Kidney (tissue), 22 donors: ENCODE measurements at places on chromosomes 12 and 14.
A peak's percentile ranks its signal among the peaks of the same experiment; 100 is the strongest.

- DNase-seq: no peak
Observed at GRCh38 chr12:112342587-112342986, 39.6 kb downstream of the HECTD4 start.

DNA sequence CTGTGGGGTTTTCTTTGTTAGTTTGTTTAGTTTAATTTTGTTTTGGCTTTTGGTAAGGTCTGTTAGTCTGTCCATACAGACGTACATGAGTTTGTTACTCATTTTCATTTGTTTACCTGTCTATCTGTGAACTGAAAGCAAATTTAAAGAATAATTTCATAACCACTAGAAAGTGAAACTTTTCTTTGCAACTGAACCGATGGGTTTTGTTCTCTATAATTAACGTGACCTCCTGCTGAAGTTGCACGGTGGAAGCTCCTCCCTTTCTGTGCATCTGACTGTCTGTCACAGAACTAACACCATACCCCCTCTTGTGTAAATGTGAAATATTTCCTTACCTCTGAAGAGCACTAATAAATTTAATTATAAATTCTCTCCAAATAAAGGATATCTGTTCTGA is 595.5 kb downstream of the GALC start:
- no peak for DNase-seq

GRCh38 chr14:103935102-103935501 is 6.8 kb downstream of the TDRD9 start:
- no peak for DNase-seq

GRCh38 chr12:125861299-125862281 is 796.4 kb downstream of the AACS start:
- DNase-seq: peak; percentile 87

DNA sequence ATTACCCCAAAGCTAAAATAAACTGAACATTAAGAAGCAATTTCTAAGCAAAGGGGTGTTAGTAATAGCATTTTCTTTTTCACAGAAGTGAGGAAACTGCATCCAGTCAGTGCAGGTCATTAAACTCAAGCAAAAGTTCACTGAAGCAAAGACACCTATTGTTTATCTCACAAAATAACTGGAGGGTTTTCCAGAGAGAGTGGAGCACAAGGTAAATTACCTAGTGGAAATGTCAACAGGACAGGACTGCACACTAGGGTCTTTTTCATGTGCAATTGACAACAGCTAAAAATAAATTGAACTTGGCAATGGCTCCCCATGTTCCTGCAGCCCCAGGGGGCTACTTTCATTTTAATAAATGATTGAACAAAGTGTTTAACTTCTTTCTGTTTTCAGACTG is 742.0 kb downstream of the GALC start:
- no peak for DNase-seq

- peak; percentile 22 for DNase-seq
Observed at GRCh38 chr12:96078231-96079135, 43.1 kb upstream of the LTA4H start.

GRCh38 chr12:118011377-118011776 is 5.1 kb upstream of the RFC5 start:
- DNase-seq: no peak

GRCh38 chr14:64760916-64761315 is 56.7 kb downstream of the PLEKHG3 start:
- DNase-seq: no peak

GRCh38 chr12:25155022-25155576 is 39.9 kb downstream of the DNAI7 start:
- DNase-seq: no peak

GRCh38 chr12:107764626-107765025 is 3.7 kb upstream of the PRDM4 start:
- no peak for DNase-seq

DNA sequence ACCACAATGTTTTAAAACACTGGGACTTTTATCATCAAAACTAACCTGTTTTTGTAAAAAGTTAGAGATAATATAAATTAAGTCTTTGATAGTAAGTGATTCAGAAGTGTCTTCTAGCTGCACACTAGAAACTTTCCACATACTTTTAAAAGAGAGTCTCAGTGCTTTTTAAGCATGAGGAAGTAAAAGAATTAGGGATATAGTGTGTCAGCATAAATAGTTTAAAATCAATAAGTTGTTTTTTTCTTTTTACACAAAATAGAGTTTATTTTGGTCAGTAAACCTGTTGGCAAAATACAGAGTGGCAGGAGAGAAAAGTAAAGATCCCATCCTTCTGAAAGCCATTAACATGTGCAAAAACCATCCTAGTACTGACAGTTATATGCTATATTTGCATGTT is 1.7 kb downstream of the DNM1L start:
- no peak for DNase-seq

DNA sequence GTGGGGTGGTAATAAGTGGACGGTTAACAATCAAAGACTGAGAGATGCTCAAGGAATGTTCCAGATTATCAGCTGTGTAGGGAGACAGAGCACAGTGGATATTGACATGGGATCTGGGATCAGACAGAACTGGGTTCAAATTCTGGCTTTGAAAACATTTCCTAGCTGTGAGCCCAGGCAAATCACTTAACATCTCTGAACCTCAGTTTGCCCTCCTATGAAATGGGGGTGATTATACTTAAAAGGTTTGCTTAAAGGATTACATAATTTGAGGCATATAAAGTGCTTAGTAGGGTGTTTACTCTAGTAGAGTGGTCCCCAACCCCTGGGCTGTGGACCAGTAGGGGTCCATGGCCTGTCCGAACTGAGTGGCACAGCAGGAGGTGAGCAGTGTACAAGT is 260.0 kb upstream of the CRY1 start:
- no peak for DNase-seq

DNA sequence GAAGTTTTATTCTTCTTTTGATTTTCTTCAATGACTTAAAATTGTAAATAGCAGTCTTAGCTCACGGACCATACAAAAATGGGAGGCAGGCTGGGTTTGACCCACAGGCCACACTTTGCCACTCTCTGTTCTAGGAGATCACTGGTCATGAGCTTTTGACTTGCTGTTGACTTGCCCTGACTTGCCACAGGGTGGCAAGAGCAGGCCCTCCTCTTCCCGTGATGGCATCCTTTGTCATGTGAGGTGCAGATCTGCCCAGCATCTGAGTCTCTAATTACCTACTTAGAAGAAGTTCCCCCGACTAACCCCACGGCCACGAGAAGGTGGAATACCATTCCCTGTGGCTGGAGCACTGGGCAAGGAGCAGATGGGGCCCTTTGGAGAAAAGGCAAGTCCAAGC is 81.0 kb upstream of the SCAF11 start:
- DNase-seq: no peak

DNA sequence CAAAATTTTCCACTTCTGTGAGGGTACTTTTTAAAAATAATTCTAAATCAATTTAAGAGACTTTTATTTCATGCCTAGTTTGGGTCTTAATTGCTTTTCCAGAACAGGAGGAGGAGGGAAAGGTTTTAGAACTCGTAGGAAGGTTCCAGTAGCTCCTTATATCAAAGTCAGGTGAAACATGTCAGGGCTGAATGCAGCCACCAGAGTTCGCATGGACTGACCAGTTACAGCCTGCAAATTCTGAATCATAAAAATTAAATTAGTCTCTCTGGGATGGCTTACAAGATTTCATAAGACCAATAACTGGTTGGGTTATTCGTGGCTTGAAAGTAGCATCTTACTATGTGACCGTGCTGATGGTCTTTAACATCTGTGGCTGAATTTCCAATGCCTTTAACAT is 397 bp downstream of the BDKRB1 start:
- DNase-seq: no peak

GRCh38 chr12:126784328-126784921 is 1482.5 kb upstream of the TMEM132C start:
- DNase-seq: peak; percentile 52

DNA sequence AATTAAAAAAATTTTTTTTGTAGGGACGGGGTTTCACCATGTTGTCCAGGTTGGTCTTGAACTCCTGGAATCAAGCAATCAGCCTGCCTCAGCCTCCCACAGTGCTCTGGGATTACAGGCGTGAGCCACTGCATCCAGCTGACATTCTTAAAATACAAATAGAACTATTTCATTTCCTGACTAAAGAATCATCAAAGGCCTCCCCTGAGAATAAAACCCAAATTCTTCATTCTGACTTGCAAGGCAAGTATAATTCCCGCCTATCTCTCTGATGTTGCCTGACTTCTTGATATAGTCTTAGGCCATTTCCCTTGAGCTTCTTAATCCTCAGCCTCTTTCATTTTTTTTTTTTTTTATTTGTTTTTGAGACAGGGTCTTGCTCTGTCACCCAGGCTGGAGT is 4.4 kb upstream of the BICD1 start:
- no peak for DNase-seq

DNA sequence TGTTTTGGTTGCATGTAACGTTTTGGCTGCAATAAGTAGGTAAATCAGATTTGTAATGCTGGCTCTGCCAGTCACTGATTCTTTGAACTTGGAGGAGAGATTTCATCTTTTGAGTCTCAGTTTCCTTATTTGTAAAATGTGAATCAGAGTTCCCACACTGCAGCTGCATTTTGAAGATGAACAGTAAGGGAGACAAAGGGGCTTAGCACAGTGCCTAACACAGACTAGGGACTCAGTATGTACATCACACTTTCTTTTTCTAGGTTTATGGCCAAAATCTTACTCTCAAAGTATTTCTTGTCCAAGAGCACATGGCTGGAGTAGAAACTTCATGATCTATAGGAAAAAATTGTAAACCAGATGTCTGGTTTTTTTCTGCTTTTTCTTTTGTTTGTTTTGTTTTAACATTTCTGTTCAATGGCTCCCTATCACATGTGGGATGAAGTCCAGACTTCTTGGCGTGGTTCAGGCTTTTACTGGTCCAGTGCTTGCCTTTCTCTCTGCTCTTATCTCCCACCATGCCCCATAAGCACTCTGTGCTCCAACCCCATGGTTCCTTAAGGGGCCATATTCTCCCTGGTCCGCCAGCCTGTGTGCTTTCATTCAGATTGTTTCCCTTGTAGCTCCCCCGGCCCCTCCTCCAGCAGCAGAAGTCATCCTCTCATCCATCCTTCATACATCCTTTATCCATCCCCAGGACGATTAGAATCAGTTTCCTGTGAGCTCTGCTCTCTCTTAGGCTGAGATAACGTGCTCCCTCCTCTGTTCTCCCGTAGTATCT is 58.0 kb downstream of the SYNE2 start:
- DNase-seq: no peak

GRCh38 chr12:56221232-56221756 is 428 bp downstream of the RNF41 start:
- DNase-seq: peak; percentile 84

DNA sequence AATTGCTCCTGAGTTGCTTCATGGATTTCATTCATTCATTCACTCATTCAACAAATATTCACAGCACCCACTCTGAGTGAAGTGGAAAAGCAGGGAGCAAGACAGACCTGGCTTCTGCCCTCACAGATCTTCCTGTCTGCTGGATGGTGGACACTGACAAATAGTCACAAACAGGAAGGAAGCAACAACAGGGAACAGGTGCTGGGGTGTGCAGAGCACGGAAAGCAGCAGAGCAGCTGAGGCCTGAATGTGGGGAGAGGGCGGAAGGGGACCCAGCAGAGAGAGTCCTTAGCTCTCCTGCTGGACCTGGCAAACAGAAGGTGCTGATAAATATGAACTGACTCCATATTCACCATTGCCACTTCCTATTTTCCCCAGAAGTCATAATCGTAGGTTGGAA is 54.4 kb downstream of the SETD3 start:
- DNase-seq: no peak
